ENCODE measurements at places on chromosomes 1 and 21.

DNA sequence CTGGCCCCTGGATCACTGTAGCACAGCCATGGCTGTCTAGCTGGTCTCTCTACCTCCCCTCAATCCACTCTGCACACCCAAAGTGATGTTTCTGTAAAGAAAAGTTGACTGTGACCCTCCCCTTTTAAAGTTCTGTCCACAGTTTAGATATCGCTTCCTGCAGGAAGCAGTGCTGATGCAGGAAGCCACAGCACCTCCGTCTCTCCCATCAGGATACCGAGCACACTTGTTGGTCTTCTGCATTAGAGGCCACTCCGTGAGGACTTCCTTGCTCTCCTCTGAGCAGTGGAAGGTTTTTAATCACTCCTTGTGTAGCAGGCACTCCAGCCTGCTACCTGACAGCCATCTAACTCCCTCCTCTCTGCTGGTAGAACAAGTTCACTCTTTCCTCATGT, 69.5 kb downstream of the GADD45A start:
- no peak for DNase-seq

DNA sequence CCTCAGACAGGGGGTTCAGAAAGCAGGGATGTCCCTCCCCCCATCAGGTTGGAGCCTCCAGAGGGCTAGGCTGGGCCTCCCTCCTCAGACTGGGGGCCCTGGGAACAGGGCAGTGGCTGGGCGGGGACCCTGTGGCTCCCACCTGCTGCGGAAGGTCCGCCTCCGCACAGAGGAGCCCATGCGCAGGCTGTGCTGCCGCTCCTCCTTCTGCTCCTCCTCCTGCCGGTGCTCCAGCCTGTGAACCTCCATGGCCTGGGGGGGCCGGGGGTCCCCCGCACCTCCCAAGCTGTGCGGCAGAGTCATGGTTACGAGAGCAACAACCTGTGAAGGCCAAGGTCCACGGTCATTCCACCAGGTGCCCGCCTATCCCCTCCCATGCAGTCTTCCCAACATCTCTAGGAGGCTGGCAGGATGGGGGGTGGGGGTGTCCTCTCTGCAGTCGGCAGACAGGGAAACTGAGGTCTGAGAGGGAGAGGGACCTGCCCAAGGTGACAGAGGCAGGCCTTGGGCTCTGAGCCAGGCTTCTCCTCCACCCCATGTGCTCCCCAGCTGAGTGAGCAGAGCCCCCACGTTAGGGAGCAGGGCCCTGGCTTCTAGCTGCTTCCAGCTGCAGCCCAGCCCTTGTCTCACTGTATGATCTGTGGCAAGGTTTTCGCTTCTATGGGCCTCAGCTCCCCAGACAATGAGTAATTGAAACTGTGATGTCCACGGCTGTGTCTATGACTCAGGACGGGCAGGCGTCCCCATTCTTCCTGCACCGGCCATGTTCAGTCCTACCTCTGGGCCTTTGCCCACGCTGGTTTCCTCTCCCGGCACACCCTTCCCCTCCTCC, 3.4 kb downstream of the MYOM3 start:
- peak; percentile 14 for DNase-seq

DNA sequence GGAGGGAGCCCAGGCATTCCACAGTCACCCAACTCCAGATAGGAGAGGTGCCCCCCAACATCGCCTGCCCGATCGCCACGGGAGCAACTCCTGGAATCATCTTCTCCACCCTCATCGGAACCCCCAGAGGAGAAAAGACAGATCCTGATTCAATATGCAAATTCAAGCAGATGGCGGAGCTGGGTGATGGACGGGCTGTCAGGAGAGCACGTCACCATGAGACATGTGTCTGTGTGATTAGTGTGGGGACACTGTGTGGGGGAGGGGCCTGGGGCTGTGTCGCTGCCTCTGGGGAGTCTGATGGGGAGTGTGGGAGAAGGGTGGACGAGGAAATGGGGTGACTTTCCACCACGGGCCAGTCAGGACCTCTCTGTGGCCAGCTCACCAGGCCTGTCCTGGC, 90.2 kb upstream of the CSF3R start:
- no peak for DNase-seq

DNA sequence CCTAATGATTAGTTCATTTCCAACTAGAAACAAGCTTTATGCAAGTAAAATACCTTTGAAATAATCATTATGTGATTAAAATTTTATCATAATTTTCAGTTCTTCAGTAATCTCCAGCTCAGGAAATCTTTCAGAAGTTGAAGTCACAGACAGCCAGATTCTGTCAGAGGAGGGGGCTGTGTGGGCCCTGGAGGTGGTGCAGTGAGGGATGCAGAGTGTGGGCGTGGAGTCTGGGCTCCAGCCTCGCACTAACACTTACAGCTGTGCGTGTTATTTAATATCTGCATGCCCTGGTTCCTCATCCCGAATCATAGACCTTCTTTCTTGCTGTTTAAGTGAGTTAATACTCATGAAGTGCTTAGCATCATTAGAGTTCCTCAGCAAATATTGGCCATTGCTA, 23.9 kb downstream of the WDR64 start:
- no peak for DNase-seq

DNA sequence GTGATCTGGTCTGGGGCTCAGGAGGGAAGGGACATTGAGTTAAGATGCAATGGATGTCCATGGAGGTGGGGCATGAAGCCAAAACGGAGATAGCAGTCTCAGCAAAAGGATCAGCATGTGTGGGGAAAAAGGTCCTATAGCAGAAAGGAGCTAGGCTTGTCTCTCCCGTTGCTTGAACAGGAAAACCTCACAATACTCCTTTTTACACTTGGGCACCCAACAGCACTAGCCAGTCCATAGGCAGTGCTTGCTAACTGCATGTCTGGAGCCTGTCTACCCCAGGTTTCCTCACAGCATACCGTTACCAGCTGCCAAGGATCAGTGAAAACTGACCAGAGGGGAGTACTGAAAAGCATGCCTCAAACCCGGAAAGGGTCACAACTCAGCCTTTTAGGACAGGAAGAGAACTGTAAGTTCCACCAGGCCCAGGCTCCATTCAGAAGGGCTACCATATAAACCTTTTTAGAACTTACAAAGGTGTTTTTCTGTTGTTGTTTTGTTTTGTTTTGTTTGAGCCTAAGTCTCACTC, 78.6 kb downstream of the JAK1 start:
- DNase-seq, result no peak
